ENCODE measurements at places on chromosomes 11 and 22. TPM values are rescaled to one million over a fixed set of nuclear protein-coding genes. Genes with fewer than 3 reads are reported as not detected.

- peak; percentile 90 for DNase-seq
These were observed 121.5 kb downstream of the CD44 start for GRCh38 chr11:35260342-35260985.

- DNase-seq = no peak
These were observed 640.2 kb upstream of the LUZP2 start for GRCh38 chr11:23856654-23857053.

Gene MYO7A
- 0.51 TPM for total RNA-seq

- no peak for DNase-seq
These were observed 9.8 kb upstream of the SEPTIN5 start for GRCh38 chr22:19704355-19705015.

Gene AQP11
- total RNA-seq = 0.48 TPM

GRCh38 chr11:93132836-93133235 is 65.0 kb downstream of the SLC36A4 start:
- DNase-seq = no peak

Gene SCGB1C1
- not detected for total RNA-seq

GRCh38 chr11:17812091-17812864 is 77.7 kb downstream of the KCNC1 start:
- no peak for DNase-seq

DNA sequence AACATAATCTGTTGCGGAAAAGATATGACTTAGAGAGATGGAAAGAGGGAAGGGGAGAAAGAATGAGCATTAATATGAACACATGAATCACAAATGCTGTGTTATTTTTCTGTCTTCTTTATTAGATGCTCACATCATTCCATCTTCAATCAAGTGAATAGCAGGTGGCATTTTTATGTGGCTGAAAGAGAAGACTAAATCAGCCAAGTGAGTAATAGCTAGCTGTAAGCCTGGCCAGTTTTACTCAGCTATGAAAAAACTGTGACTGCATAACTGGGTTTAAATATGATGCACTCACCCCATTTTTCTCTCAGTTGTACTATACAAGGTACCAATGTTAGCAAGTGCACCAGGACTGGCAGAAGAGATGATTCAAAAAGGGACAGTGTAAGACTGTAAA is 571.1 kb downstream of the JRKL start:
- DNase-seq = no peak

- no peak for DNase-seq
These were observed 54.6 kb downstream of the HSD17B12 start for GRCh38 chr11:43735115-43735514.

- DNase-seq = no peak
These were observed at the start of gene JHY for GRCh38 chr11:122882189-122882856. TSS of gene JHY (plus strand) at chr11:122882759. CDS start at chr11:122885850, 3,091 bp downstream.

DNA sequence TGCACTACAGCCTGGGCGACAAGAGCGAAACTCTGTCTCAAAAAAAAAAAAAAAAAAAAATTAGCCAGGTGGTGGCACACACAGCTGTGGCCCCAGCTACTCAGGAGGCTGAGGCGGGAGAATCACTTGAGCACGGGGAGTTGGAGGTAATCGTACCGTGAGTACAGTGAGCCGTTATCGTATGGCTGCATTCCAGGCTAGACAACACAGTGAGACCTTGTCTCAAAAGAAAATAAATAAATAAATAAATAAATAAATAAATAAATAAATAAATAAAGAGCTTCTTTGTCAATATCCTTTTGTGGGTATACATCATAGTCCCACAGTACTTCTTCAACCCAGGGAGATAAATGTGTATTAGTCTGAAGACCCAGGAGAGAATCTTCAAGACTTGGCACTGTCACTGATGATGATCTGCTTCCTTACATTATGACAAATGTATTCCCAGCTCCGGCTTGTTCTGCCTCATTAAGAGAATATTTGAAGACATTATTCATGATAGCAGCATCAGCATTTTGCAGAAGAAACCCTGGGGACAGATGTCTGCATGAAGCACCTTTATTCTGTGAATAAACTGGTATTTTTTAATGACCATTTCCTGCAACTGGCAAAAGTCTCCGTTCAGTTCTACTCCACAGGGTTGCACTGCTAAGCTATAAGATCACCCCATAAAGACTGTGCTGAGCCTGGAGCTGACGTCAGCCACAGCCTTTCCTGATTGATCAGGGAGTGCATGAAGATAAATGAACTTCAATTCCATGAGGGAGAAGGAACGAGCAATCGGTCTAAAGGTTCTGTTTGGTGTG is 1.6 kb upstream of the ACY3 start:
- no peak for DNase-seq

DNA sequence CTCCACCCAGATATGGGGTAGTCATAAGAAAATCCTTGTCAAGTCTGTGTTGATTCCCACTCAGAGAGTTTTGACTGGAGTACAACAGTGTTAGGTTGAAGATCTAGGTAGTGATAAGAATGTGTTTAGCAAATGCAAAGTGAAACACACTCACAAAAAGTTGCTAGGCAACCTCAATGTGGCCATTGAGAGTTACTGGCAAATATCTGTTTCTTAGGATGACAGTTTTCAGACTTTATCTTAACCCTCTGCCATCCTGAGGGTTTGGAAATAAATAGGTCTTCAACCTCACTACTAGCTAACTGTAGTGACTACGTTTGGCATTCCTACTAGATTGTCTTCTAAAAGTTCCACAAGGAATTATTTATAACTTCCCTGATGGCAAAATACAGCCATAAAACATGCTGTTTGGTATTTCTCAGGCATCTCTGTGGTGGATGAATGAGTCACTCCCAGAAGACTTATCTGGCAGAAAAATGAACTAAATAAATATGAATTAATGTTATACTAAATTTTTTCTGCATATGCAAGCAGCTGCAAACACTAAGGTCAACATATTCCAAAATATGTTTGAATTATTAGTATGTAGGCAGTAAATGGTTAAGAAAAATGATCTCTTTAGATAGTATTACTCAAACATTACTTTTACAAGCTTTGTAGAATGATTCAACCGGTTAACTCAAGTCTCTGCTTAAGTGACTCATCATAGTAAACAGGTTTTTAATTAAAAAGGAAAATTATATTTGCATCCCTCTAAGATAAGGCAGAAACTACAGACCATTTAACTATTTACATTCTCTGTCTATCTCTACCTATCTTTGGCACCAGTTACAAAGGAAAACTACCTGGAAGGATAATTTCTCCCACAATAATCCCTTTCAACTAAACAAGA is 17.1 kb upstream of the SYTL2 start:
- DNase-seq = peak; percentile 82

Gene ART5
- not detected for total RNA-seq

Gene SYCE3
- not detected for total RNA-seq

GRCh38 chr11:35523861-35524260 is 1.6 kb downstream of the PAMR1 start:
- no peak for DNase-seq

- peak; percentile 78 for DNase-seq
These were observed 2.0 kb upstream of the UBXN1 start for GRCh38 chr11:62680825-62681240.

DNA sequence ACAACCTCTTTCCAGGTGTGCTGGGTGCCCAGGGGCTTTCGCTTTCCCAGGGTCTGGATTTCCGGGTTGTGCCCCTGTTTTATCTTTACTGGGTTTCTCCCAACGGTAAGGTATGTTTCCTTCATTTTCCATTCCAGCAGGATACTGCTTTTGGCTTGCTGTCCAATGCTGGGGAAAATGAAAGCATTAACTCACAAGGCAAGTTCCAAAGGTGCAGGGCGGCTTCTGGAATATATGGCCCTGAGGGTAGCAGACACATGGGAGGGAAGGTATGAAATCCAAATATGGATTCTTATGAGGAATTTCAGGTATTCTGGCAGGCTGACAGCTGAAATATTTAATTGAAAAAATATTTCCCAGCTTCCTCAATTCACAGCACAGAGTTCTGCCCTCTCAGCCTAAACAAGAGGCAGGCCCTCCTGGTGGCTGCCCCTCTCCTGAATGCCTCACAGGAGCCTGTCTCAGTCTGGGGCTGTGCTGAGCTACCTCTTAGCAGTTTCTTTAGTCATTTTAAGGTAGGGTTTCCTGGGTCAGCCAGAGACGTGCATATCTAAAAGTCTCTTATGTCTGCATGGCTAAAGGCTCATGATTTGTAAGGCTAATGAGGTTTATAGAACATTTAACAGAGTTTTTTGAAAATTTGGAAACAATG is 318.6 kb upstream of the B3GAT1 start:
- DNase-seq = no peak

DNA sequence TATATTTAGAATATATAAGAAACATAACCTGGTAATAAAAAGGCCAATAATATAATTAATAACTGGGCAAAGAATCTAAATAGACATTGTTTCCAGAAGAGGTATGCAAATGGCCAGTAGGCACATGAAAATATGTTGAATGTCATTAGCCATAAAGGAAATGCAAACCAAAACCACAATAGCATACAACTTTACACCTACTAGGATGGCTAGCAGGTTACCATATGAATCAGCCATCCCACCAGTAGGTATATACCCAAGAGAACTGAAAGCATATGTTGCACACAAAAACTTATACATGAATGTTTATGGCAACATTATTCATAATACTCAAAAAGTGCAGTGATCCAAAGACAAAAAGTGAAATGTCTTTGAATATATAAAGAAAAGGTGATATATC is 2.7 kb upstream of the OR2D2 start:
- no peak for DNase-seq

Gene C1QTNF4
- not detected for total RNA-seq

Gene CRYBB3
- not detected for total RNA-seq

Gene HBD
- not detected for total RNA-seq

DNA sequence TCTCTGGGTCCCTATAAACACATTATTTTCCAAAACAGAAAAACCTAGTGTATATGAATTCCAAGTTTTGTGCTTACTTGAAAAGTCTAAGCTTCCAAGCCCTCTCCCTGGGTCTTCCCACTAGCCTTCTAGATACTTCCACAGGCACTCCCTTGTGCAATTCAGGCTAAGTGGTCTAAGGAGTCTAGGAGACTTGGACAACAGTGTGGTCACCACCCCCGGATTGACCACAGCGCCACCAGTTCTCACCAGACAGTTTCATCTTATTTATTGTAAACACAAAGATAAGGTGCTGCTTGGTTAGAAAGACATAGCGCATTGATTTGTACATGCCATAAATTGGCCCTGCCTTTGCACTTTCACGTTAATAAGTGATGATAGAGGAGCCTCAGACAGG is 623.9 kb downstream of the OPCML start:
- no peak for DNase-seq

Gene TRPM5
- total RNA-seq = 0.05 TPM

Gene OR2D2
- total RNA-seq = not detected

- peak; percentile 82 for DNase-seq
These were observed 103.3 kb upstream of the AKIP1 start for GRCh38 chr11:8807544-8808225.

DNA sequence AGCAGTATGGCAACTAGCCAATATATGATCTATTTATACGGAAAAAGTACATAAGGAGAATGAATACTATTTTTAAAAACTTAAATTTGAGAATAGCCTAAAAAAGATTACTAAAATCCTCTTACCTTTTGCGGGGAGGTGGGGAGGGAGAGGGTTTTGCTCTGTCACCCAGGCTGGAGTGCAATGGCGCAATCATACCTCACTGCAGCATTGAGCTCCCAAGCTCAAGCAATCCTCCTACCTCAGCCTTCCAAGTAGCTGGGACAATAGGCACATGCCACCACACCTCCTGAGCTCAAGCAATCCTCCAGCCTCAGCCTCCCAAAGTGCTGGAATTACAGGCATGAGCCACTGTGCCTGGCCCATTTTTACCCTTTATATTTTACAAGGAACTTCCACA is 82.0 kb downstream of the TTC28 start:
- DNase-seq = no peak

DNA sequence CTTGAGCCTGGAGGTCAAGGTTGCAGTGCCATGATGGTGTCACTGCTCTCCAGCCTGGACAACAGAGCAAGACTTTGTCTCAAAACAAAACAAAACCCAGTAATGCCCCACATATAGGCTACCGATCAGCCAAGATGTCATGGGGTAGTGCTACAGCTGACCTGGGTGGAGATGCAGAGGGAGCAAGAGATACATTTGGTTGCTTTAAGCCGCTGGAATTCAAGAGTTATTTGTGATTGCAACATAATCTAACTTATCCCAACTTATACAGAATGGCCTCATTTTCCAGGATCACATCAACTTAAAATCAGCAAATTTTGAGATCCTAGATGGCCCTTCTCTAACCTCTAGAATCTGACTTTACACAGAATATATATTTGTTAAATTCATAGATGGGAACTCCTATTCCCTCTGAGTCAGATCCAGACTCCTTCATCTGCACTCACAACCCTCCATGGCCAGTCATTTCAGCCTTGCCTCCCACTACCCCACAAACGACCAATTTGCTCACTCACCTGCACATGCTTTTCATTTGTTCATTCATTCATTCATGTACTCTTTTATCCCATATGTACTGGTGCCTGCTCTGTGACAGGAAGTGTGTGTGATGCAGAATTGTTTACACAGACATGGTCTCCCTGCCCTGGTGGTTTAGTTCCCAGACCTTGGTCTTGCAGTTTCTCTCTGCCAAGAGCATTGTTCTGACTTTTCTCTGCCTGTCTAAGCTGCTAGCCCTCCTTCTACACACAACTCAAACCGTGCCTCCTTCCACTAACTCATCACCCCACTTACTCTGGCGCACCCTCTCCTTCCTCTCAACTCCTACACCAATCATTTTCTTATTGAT is 24.1 kb upstream of the APLNR start:
- DNase-seq = no peak

- DNase-seq = peak; percentile 79
These were observed 1.1 kb upstream of the ABTB2 start for GRCh38 chr11:34358728-34359547.

DNA sequence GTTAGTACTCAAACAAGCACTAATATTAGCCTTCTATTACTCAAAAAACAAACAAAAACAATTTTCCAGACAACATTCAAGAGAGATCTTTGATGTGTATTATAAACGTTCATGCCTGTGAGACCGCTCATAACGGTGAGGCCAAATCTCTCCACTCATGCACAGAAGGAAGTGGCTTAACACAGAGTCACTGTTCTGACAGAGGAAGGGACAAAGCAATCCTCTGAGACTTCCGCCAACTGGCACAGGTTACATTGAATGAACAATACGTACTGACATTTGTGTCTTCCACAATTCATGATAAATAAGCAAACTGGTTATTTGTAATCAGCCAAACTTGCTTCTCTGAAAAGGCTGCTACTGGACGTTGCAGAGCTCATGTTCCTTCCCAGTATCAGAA is 30.5 kb downstream of the CHKA start:
- no peak for DNase-seq

DNA sequence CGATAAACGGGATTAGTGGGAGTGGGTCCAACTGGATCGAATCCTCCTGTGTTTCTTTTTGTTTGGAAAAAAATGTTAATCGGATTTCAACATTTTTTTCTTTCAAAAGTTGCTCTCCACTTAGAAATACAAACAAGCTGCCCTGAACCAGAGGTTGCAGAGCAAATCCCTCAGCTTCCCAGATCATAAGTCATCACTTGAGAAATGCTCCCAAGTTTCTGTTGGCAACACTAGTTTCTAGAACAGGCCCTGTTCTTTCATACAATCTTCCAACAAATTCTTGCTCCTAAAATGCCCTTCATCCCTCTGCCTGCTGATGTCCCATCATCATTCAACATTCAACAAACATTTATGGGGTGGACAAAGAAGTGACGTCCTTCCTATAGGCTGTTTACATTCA is 1.3 kb upstream of the MLC1 start:
- DNase-seq = no peak
